ENCODE measurements at places on chromosomes 3 and 15.

DNA sequence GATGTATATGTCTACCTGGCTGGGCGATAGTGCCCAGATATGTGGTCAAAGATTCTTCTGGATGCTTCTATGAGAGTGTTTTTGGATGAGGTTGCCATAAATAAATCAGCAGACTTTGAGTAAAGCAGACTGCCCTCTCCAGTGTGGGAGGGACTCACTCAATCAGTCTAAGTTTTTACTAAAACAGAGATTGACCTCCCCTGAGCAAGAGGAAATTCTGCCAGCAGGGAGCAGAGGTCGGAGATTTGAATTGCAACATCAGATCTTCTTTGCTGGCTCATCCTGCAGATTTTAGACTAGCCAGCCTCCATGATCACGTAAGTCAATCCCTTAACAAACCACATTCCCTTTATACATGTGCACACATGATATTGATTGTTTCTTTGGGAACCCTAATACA lies 300.9 kb downstream of the MCTP2 start:
- DNase-seq: no peak

- no peak for DNase-seq
Observed at GRCh38 chr3:48830715-48831114, 17.0 kb downstream of the PRKAR2A start.

GRCh38 chr3:39933986-39934693 lies 124.7 kb downstream of the MYRIP start:
- DNase-seq: no peak

DNA sequence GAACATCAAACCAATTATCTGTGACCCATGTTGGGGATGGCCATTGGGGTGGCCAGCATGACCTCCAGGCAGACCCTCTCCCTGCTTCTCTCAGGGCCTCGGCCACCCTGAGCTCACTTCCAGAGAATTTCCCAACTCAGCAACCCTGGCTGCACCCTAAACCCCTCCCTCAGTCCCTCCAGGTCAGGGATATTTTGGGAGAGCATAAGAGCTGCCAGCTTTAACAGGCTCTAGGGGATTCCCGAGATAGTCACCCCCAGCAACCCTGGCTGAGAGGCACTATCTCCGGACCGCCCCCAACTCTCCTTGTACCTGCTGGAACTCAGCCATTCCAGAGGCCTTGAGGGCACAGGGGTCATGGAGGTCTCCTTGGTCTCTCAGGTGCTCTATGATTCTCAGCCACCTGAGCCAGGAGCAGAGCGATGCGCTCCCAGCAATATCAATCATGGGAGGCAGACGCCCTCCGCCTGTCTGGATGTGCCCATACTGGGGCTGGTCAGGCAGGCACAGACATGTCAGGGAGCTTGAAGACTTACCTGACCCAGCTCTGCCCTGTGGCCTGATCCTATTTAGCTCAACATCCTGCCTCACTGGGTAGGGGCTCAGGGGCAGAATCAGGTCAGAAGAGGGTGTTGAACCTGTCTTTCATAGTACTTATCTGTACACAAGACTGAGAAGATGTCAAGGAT lies 34.9 kb upstream of the CILP start:
- DNase-seq: no peak

- DNase-seq: no peak
Observed at GRCh38 chr15:90412356-90413194, 24.5 kb downstream of the IQGAP1 start.

DNA sequence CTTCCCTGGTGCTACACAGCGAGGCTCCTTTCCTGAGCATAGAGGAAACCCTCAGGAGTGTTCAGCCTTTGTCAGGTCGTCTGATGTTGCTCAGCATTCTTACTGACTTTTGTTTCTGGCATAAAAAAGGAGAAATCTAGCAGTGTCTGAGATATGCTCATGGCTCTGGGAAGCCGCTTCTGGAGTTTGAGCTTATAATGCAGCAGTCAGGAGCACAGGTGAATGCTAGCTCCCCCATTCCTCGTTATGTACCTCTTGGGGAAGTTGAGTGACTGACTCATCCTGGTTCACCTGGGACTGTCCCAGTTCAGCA lies 49.2 kb upstream of the MYZAP start:
- no peak for DNase-seq

GRCh38 chr3:45931496-45931895 lies 11.8 kb upstream of the CXCR6 start:
- no peak for DNase-seq

GRCh38 chr15:32974691-32975090 lies 219.8 kb downstream of the FMN1 start:
- no peak for DNase-seq

- no peak for DNase-seq
Observed at GRCh38 chr15:78739996-78740903, 71.0 kb downstream of the ADAMTS7 start.
